ENCODE measurements at places on chromosomes 1 and 21. TPM values are rescaled to one million over a fixed set of nuclear protein-coding genes. Genes with fewer than 3 reads are reported as not detected.

GRCh38 chr1:233730380-233730779, 116.5 kb downstream of the KCNK1 start:
- DNase-seq = no peak

DNA sequence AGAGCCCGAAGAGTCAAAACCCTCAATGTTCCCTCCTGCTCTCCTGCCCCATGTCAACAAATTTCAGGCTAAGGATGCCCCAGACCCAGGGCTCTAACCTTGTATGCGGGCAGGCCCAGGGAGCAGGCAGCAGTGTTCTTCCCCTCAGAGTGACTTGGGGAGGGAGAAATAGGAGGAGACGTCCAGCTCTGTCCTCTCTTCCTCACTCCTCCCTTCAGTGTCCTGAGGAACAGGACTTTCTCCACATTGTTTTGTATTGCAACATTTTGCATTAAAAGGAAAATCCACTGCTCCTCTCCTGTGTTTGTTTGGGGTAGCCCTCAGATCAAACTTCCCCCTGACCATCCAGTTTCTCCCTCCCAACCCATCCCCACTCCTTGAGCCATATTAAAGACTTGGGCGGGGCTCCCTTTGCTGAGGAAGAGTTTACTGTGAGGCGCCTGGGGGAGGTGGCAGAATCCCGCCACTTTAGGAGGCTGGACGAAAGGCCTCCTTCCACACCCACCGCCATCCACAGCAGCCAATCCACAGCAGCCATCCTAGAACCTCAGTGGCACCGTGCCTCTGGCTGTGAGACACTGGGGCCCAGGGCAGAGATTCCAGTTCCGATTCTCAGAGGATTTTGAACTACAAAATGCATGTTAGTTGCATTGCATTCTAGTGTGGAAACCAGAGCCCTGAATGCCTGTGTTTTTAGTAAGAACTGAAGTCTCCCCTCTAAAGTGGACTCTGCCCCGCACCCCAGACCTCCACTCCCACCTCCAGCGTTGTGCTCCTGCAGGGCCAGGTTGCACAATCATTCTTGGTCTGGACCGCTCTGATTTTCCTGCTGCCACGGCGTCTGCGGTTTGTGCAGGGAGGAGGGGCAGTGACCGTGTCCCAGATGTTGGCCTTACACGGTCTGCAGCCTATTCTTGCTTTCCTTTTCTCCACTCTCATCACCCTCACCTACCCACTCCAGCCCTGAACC, 3.0 kb downstream of the OLFML3 start:
- peak; percentile 81 for DNase-seq

- no peak for DNase-seq
Observed at GRCh38 chr1:198687429-198687828, 48.6 kb downstream of the PTPRC start.

DNA sequence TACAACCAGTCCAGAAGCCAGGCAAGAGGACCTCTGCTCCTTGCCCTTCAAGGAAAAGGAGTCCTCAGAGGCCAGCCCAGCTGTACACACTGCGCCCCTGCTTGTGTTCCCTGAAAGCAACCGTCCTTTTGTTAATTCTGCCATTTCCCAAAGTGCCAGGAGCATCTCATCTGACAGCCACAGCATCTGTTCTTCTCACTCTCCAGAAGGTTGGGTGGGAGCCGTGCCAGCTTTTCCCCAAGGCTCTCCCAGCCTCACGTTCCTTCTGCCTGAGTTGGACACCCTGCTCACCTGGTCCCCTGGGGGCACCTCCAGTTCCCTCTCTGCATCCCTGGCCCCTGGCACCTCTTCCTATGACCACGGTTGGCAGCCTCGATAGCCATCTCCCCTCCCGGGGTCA, 10.5 kb upstream of the CNTN2 start:
- no peak for DNase-seq

GRCh38 chr1:45172005-45172404, 34.4 kb downstream of the ZSWIM5 start:
- no peak for DNase-seq

DNA sequence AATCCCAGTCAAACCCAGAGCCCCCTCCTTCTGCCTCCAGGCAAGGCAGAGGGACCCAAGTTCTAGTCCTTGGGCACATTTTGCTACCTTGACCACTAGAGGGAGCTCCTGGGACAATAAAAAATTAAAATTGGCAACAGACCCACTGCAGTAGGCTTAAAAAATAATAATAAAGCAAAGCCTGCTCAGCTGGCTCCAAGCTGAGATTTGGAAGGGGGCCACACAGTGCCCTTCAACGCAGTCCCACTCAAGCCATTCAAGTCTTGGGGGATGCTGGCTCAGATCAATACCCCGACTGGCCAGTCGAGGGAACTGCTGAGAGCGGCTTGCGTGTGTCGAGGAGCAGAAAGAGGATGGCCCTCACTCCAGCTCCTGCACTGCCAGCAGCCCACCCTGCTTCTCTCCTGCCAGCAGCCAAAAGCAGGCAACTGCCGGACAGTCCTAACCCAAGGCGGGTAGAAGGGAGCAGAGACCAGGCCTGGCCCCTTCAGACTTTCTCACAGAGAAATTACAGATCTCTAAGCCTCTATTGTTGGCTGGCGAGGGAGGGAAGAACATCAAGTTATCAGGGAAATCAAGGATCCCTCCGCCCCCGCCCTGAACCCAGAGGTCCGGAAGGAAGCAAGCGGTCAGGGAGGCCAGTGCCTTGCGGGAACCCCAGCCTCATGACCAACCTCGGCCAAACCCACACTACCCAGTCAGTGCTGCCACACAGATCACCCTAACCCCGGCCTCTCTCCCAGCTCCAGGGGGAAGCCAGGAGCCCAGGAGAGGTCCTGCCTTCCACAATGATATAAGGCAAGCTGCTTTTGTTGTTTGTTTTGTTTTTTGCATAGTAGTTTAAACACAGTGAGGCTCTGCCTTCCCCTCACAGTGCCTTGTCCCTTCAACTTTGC, 4.9 kb upstream of the ALDH4A1 start:
- peak; percentile 81 for DNase-seq

- peak; percentile 78 for DNase-seq
Observed at GRCh38 chr21:16194095-16194787, 464.5 kb downstream of the USP25 start.

GRCh38 chr1:160125746-160126145, 10.2 kb downstream of the ATP1A2 start:
- DNase-seq = no peak

DNA sequence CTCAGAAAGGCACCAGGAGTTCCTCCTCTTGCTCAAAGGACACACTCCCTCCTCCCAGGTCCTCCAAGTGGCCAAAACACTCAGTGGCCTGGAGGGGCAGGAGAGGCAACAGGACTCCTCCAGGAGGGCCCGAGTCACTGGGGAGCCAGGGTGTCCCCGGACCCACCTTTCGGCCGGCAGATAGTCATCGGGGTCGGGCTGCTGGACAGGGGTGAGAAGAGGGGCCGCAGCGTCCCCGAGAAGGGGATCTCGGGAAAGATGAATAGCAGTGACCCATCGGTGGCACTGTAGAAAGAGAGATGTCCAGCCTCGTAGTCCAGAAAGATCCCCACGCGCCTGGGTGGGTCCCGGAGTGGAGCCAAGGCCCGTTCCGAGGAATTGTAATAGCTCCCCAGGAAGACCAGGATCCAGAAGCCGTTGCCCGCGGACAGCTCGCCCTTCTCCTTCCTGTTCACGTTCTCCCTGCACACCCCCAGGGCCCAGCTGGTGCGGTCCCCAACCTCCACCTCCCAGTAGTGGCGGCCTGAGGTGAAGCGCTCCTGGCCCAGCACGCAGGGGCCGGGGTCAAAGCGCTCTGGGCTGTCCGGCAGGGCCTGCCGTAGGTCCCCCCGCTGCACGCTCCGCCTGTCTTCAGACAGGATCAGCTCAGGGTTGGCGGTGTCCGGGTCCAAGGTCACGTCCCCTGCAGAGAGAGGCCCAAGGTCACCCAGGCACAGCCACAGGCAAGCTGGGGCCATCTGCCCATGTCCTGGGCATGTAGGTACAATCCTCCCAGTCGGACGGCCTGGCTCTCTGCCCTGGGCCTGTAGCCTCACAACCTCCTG, 11.9 kb downstream of the TRIM11 start:
- DNase-seq = peak; percentile 57

GRCh38 chr21:26127918-26128317, 42.7 kb downstream of the APP start:
- no peak for DNase-seq

Gene PLEKHN1
- 0.40 TPM for total RNA-seq

Gene EDARADD
- 2.2 TPM for total RNA-seq

Gene CFAP107
- total RNA-seq = not detected

Gene RIMS3
- 8.7 TPM for total RNA-seq

Gene OR2L2
- 0.53 TPM for total RNA-seq
